Activated naive CD4-positive, alpha-beta T cell (primary cell): ENCODE measurements at places on chromosomes 7 and 10.

DNA sequence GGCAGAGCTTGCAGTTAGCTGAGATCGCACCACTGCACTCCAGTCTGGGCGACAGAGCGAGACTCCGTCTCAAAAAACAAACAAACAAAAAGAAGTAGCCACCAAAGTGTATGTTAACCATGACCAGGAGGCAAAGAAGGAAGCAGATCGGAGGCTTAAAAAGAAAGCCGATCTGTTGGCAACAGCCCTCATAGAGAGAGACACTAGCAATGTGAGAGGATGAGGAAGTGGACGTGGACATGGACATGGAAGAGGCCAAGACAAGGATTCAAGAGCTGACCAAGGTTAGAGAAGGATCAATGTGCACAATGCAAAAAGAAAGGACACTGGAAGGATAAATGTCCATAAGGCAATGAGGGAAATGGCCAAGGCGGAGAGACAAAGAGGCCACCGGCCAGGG lies 14.9 kb upstream of the ADCK2 start:
- no peak for DNase-seq

DNA sequence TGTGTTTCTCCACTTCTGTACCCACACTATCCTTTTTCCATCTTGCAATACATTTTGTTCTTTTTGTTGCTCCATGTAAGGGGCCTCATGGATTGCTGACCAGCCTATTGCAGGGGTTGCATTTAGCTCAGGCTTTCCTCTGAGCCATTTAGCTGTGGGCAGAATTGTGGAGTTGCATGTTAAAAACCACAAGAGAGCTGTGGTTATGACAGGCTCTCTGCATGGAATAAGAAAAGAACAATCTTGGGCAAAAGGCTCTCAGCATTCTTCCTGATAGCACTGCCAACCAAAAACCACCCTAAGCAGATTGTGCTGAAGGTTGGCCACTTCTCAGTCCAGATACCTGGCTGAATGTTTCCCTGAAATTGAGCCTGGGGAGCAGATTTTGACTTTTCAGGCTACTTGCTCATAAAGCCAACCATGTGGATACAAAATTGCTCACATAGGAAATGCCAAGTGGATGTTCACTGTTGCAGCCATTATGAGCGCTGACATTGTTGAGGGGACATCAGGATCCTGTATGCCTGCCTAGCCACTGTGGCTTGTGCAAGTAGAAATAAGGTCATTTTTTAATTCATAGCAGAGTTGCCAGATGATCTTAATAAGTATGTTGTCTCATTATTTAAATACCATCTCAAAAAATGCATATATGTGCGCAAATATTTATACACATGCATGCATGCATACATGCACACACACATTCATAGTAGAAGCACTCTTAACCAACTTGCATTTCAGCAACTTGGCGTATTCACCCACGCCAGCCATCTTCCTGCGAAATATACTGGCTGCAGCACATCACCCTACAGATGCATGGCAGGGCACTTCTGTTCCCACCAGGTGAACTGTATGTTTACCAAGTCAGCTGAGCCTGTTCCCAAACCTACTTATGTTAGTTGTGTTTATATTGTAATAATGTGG lies 695.4 kb downstream of the LRMDA start:
- no peak for DNase-seq

- no peak for DNase-seq
These were observed 122.1 kb downstream of the LRMDA start for GRCh38 chr10:75553550-75553949.

DNA sequence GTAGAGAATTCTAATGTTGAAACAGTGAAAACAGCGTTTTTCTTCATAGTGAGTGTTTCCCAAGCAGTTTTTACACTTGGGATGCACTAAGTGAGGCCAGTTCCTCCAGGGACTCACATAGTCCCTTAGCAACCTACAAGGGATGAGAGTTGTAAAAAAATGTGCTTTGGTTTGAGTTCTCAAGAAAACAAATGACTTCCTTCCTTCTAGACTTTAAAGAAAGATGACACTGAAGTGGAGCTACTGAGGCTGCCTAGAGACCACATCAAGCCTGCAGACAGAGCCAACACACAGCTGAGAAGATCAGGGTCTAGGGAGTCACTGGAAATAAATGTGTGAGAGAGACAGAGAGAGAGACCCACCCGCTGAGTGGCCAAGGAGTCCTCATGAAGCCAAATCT lies 264.4 kb downstream of the TNS3 start:
- no peak for DNase-seq

GRCh38 chr7:33981226-33981625 lies 75.9 kb downstream of the BMPER start:
- no peak for DNase-seq

DNA sequence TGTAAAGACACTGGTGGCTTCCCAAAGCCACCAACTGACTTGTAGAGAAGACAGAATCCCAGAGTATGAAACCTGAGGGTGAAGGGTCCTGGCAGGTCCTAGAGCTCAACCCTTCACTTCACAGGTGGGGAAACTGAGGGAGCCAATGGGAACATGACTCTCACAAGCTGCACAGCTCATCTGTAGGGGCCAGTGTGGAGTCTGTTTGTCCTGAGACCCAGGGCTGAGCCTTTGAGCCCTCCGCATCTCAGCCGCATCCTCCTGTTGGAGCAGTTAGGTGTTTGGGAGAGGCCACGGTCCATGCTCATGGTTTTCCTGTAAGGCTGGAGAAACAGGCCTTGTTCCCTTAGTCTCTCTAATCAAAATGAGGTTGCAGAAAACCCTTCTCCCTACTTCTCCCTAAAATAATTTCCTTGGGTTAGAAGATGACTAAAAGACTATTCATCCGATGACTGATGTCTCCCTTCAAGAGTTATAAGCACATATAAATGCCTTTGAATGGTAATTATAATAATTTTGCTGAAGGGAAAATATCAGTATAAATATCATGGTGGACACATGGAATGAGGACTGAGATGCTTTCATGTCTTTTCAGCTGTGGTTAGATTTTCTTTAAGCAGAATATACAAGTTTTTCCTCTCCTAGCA lies 10.3 kb downstream of the HTRA1 start:
- no peak for DNase-seq

GRCh38 chr7:43647339-43647672 lies 64.4 kb downstream of the STK17A start:
- no peak for DNase-seq

DNA sequence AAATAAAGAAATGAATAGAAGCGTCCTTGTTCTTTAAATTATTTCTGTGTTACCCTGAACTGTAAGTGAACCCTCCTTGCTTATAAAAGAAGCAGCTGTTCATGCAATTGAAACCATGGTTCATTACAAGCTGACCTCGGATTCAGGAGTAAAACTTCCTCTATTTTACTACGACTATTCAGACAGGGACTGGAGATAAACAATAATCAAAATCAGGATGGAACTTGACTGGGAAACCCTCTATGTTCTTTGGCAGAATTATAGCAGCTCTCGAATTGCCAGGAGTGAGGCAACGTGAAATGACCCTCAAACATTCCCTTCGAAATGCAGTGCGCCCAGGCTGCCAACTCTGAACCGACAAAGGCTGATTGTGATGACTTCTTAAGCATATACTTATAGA lies 172.1 kb downstream of the CYP26A1 start:
- no peak for DNase-seq
